ENCODE measurements at places on chromosomes 11 and 22.

GRCh38 chr22:48535868-48536540 lies 1291.7 kb downstream of the BRD1 start:
- no peak for DNase-seq

- no peak for DNase-seq
Measured at GRCh38 chr22:37148031-37148651, 1.6 kb downstream of the IL2RB start.

DNA sequence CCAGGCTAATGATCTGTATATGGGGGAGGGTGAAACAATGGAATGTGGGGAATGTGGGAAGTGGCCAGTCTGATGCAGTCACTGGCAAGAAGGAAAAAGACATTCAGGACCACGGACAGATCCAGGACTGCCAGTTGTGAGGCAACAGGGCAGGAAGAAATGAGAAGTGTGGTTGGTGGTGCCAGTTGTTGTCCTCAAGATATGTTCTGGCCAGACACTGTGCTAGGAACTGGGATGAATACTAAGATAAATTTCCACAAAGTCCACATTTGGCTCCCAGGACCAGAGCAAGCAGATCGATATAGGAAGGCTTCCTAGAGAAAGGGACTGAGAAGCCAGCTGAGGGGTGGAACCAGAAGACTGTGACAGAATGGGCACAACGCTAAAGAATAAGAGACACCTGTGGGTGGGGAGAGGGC lies 6.8 kb upstream of the TPBGL start:
- no peak for DNase-seq

- DNase-seq, result peak; percentile 21
Measured at GRCh38 chr11:124799348-124800225, 619 bp downstream of the MSANTD2 start.

DNA sequence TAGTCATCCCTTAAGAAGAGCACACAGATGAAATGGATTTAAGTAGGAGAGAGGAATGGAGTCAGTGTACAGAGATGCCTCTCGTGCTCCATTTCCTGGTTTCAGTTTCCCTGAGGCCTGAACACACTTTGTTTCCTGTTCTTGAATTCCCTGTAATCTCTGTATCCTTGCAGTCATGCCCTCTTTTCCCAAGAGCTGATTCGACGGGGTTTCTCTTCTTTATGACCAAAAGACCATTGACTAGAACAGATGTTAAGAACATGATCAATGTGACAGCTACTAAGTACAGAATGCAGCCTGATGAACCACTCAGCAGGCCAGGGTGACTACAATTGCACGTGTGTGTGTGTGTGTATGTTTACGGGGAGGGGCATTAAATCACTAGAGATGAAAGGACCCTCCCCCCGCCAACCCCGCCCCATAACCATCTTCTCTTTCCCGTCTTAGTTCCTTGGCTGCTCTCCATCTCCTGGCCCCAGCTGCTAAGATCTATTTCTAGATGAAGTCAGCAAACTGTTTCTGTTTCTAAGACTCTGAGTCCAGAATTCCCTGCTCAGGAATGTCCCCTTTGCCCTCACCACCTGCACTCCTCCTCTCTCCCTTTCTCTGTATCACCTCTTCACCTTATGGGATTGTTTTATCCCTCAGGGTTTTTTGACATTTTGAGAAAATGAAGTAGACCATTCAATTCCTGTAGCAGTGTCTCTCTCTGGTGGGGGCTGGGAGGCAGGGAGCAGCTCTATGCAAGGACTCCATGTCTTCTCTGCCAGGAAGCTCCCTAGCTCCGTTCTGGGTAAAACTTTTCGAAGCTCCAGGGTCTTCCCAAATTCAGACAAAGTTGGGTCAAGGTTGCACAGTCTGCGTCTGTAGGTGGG lies 26.0 kb downstream of the SLC22A6 start:
- no peak for DNase-seq

DNA sequence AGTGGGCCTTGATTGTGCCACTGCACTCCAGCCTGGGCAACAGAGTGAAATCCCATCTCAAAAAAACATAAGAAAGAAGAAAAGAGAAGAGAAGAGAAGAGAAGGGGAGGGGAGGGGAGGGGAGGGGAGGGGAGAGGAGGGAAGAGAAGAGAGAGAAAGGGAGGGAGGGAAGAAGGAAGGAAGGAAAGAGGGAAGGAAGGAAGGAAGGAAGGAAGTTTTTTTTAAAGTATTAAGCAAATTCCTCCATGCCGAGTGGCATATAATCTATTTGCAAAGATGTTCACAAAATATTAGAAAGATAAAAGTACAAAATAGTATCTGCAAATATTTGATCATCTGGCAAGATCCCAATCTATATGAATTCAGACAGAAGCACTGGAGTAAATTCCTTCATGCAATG lies 10.5 kb upstream of the CFAP300 start:
- DNase-seq, result no peak

GRCh38 chr11:69435161-69435986 lies 46.1 kb upstream of the LINC01488 start:
- no peak for DNase-seq

DNA sequence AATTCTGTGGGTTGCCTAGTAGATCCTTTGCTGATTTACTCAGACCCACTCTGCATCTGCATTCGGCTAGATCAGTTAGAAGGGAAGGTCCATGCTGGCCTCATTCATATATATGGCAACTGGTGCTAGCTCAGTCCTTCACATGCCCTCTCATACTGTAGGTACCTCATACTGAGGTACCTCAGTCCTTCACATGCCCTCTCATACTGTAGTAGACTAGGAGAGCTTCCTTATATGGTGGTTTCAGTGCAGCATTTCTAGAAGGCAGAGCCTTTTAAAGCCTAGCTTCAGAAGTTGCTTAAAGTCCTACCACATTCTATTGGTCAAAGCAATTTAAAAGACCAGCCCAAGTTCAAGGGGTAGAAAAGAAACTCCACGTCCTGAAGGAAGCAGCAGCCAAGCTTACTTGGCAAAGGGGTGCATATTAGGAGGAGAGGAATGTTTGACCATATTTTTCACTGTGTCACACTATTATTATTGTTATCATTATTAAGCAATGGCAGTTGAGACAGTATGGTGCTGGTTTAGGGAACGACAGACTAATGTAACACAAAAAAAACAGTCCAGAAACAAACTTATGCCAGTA lies 356.4 kb downstream of the DYNC2H1 start:
- DNase-seq, result no peak

DNA sequence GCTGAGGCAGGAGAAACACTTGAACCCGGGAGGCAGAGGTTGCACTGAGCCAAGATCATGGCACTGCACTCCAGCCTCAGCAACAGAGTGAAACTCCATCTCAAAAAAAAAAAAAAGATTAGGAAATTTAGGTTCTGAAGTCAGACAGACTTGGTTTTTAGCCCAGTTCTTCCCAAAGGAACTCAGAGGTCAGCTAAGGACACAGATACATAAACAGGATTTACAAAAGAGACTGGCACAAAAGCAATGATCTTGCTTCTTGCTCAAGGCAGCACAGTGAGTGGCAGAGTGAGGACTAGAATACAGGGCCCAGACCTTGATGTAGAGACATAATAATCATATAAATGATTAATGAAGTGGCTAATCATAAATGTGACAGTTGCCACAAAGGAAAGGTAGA lies 25.4 kb upstream of the RRAS2 start:
- DNase-seq, result no peak

DNA sequence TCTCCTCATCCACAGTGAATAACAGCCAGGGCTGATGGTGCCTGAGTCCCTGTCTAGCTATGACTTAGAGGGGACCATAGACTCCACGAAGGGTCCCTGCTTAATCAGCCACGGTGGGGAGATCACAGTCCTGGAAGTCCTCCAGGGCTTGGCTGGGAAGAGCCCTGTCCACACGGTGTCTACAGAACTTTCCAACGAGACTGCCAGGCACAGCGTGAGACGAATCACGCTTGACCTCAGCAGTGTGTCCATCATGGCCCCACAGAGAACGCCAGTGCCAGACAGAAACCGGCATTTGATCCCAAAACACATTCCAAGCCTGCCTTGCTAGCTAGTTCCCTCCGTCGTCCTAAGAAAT lies 143.4 kb downstream of the CRYBB2 start:
- DNase-seq, result no peak

- DNase-seq, result no peak
Measured at GRCh38 chr11:69089258-69089657, 40.5 kb downstream of the TPCN2 start.

GRCh38 chr11:127790592-127790991 lies 790.0 kb upstream of the KIRREL3 start:
- no peak for DNase-seq

- no peak for DNase-seq
Measured at GRCh38 chr11:132080127-132080526, 709.7 kb downstream of the NTM start.

- DNase-seq, result no peak
Measured at GRCh38 chr11:12241401-12241800, 131.0 kb downstream of the MICAL2 start.

DNA sequence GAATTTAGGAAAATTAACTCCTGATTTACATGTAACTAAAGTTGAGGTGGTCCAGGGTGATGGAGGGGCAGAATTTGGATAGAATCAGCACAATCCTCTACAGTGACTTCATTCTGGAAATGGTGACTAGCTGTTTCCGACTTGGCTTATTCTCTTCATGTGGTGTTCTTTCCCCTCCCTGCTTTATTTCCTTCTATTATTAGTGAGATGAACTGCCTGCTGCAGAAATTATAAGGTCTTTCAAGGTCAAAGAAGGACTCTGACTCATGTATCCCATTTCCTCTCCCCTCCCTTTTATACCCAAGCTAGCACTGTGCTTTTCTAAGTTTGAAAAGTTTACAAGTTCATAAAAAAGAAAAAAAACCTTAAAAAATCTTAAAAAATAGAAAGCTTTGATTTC lies 12.2 kb upstream of the MRPL17 start:
- DNase-seq, result no peak

DNA sequence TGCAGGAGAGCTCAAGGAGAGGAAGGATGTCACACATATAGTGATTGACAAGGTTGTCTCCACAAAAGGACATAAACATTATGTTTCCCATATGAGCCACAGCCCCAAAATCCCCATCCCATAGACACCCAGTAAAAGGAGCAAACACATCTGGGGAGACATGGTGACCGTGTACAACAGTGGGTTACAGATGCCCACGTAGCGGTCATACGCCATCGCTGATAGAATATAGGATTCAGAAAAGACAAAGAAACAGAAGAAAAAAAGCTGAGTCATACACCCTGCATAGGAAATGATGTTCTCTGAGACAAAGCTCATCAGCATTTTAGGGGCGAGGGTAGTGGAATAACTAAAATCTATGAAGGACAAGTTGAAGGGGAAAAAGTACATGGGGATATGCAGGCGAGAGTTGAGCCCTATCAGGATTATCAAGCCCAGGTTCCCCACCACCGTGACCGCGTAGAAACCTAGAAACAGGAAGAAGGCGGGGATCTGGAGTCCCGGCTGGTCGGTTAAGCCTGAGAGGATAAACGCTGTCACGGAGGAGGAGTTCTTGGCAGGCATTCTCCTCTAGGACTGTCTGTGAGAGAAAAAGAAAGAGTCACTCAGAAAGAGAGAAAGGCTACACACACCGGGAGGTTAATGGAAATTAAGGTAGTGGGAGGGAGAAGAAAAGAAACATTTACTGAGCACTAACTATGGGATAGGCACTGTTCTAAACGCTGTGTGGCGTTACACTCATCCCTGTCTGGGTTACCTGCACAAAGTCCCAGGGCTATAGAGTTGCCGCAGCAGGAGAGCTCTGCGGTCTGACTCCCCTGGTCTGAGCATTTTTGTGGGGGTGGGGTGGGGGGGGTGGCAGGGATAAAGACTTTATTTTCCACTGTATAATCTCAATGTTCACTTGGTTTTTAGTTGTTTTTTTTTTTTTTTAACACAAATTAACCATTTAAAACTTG lies 36.1 kb upstream of the OR8B8 start:
- no peak for DNase-seq

GRCh38 chr11:119094816-119095065 lies 6.9 kb downstream of the DPAGT1 start:
- DNase-seq, result no peak

GRCh38 chr11:72146625-72147024 lies 11.1 kb downstream of the FOLR3 start:
- no peak for DNase-seq

- no peak for DNase-seq
Measured at GRCh38 chr22:40890881-40891280, 29.0 kb upstream of the DNAJB7 start.

GRCh38 chr11:25566298-25567200 lies 765.4 kb upstream of the ANO3 start:
- DNase-seq, result no peak

DNA sequence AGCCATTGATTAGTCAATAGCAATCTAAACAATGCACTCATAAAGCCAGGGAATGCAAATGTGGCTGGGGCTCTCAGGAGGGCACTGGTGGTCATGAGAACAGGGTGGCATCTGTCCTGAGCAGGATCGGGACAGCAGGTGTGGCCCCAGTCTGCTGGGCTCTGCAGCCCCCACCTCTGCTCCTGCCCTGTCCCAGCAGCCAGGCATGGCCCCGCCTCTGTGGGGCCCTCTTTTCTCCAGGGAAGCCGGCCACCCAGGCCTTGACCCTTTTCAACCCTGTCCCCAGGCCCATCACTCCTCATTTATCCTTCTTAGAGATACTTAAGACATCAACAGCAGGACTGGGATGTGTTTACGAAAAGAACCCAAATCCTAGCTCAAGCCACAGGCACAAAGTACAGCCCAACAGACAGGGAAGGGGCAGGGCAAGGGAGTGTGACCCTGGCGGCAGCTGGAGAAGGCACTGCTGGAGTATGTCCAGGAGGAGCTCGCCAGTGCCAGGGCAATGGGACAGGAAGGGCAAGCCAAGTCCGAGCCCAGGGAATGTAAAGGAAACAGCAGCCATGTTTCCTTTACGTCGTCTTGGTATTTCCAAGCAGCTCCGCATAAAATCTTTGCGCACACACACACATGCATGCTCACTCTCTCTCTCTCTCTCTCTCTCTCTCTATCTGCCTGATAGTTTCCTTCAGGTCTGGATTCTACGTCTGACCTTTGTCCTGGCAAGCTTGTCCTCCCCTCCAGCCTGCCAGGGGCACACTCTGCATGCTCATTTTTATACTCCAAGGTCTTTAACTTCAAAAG lies 59.9 kb downstream of the DGCR2 start:
- no peak for DNase-seq

DNA sequence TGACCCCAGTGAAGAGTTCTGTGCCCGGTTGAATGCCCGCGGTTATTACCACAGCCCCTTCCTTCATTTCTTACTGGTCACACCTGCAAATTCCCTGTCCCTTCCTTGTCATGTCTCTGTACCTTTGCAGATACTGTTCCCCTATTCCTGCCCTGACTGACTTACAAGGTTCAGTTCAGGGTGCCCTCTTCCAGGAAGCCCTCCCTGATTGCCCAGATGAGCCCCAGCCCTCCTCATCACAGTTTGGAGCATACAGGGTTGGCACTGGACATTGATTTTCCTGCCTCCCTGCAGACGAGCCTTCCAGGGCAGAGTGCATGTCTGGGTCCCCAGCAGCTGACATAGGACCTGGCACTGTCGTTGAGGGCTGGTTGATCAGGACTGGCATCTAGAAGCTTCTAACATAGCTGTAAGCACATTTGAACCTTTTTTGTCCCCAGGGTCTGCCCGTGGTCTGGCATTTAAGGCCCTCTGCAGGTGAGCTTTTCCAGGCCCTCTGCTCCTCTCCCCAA lies 70.4 kb upstream of the SHISAL1 start:
- DNase-seq, result no peak

- DNase-seq, result no peak
Measured at GRCh38 chr11:133705873-133706272, 139.4 kb downstream of the SPATA19 start.

- DNase-seq, result no peak
Measured at GRCh38 chr11:82404981-82405380, 328.7 kb downstream of the FAM181B start.

- no peak for DNase-seq
Measured at GRCh38 chr11:114845766-114846415, 167.6 kb downstream of the NXPE2 start.

- DNase-seq, result no peak
Measured at GRCh38 chr22:47398491-47398890, 636.0 kb downstream of the TBC1D22A start.

Data from stimulated activated CD8-positive, alpha-beta memory T cell treated with anti-CD3 and anti-CD28 coated beads, Interleukin-2, amount 100 ng/mL, for 48 hours (primary cell).